NCI-H1417 treated with DMSO at 0.1 percent for 48 hours (cell line): ENCODE measurements at places on chromosomes 3 and 15.

GRCh38 chr3:81778678-81779182 lies 17.3 kb upstream of the GBE1 start:
- DNase-seq: no peak

DNA sequence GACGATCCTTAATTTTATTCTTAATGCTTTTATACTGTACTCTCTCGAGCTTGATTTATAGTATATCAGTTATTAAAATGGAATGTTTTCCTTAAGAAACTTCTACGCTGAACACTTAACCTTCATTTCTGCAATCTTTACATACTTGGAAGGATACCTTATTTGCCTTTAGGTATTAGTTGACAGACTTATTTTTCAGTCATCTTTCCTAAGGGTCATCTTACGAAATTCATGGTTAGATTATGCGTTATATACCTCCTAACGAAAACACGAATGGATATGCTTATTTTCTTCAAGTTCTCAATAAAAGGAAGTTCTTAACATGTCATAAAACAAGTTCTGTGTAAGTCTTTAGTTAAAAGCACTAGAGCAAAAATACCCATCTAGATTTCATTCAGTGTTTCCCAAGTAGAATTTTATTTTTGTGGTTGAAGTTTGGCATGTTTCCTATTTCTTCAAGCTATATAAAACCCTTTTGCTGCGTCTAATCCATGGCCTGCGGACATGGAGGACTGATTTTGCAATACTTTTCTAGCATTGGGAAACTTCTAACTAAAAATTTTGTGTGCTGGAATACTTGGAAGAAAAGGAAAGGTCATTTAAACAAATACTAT lies 231.3 kb downstream of the TP63 start:
- no peak for DNase-seq

DNA sequence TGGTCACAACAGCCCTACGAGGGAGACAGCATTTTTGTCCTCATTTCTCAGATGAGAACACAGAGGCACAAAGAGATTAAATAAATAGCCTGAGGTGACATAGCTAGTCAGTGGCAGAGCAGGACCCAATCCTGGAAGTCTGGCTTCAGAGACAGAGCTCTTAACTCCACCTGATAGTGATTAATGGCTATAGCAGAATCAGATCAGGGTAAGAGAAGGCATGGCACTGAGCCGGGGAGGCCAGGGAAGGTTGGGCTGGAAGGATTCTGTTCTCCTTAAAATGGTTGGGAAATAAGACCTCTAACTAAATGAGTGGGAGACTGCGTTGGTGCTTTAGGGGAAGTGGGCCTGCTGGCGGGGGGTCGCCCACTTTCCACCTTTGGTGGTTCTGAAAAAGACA lies 104.5 kb downstream of the VGLL4 start:
- DNase-seq: no peak

DNA sequence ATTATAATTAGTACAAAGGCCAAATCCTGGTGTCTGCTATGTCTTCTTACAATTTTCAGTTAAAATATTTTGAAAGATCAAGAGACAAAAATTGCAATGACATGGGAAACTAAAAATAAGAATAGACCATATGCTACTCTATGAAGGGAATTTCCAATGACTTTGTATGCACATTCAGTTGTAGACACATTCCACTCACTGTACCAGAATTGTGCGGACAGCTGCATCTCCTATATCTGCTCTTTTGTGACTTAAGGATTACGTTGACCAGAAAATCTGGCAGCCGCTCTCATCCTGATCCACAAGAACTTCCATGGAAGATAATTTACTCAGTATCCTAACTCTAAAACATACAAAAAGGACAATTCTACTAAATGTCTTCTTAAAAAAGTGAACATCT lies 493.9 kb upstream of the KCNMB2 start:
- no peak for DNase-seq

DNA sequence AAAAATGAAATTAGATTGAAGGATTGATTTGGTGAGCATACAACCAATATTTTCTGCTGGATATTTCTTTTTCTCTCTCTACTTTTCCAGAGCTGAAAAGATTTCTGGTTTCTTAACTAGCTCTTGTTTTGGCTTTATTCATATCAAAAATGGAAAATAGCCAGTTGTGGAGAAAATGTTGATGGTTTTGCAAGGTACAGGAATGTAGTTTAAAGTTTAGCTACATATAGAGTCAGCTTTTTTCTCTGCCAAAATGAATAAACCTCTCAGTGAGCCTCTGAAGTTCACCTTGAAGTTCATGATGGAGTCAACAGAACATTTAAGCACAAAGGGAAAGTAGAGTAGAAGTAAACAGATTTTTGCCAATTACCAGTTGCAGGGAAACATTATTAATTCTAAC lies 720.5 kb upstream of the ALCAM start:
- no peak for DNase-seq

GRCh38 chr3:56691165-56692000 lies 8.3 kb upstream of the TASOR start:
- DNase-seq: no peak

- no peak for DNase-seq
Measured at GRCh38 chr3:129622933-129623332, 16.5 kb upstream of the PLXND1 start.

- DNase-seq: peak; percentile 48
Measured at GRCh38 chr15:82263350-82263749, 732 bp downstream of the SAXO2 start.

DNA sequence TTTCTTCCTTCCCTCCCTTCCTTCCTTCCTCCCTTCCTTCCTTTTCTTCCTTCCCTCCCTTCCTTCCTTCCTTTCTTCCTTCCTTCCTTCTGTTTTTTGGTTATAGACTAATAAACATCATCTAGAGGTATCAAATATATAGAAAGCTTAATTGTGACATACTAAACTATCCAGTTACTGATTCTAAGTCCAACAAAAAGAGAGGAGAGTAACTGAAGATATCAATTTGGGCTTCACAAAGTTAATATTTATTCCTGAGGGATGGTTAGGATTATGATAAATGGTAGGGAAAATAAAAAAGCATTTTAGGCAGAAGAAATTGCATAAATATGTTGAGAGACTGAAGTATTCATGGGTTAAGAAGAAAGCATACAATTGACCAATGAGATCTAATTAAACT lies 7.8 kb upstream of the CLDN16 start:
- DNase-seq: no peak

DNA sequence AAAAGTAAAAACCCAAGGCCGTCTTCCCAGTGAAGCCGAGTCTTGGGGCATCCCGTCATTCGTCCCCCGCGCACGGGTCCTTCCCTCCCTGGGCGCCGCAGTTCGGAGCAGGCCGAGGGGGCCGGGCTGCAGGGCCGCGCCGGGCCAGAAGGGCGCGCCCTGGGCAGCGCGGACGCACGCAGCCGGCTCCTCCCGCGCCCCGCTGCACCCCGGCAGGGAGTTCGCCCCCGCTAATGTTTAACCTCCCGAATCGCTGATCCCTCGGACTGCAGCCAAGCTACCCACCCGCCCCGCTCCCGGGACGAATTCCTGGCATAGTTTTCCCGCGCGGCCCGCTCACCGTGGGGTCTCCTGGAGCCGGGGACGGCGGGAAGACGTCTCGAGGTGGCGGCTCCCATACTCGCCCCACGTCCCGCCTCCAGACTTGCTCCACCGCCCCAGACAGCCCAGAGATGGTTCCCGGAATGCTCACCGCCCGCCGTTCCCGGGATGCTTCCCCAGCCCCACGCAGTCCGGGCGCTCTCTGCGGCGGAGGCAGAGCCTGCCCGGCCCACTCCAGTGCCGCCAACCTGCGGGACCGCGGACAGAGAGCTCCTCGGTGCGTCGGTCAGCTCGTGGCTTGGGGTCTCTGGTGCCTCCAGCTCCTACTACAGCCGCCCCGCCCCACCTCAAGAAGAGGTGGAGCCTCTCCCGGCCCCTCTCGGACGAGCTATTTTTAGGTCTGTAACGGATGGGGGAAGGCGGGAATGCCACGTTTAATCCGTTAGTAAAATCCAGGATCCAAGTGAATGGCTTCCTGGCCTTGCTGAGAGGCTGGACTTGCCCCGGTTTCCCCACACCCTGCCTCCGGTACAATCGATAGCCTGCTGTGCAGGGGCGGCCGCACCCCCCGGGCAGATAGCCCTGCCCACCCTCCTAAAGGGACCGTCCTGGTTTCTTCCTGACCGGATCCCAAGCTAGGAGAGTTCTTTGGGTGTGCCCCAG lies at the start of gene DZIP1L:
Gene DZIP1L (minus strand): TSS at position 621 of the 984 bp plus-strand sequence. CDS start 11,637 bp downstream, outside the sequence.
- no peak for DNase-seq

GRCh38 chr3:72694398-72694797 lies 153.8 kb downstream of the SHQ1 start:
- no peak for DNase-seq

DNA sequence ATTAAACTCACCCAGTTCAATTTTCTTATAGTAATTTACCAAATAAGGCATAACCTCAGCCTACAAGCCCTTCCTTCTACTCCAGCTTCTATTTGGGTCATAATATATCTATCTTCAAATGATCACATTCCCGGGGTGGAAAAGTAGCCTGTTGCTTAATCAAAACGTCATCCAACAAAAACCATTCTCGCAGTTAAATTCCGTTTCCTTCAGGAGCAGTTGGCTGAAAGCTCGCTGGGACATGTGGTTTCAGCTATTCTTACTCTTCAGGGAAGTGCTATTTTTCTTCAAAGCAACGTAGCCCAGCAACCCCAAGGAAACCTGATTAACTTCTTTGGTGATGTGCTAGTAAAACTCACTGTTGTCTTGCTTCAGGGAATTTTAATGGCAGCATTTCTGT lies 59.6 kb downstream of the MAGI1 start:
- no peak for DNase-seq

DNA sequence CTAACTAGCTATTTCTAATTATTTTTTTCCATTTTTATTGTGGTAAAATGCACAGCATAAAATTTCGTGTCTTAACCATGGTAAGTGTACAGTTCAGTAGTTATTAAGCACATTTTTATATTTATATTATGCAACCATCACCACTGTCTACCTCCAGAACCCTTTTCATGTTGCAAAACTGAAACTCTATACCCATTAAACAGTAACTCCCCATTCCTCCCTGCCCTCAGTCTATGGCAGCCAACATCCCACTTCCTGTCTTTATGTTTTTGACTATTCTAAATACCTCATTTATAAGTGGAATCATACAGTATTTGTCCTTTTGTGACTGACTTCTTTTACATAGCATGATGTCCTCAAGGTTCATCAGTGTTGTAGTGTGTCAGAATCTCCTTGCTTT lies 25.5 kb downstream of the SLC35A5 start:
- DNase-seq: no peak

DNA sequence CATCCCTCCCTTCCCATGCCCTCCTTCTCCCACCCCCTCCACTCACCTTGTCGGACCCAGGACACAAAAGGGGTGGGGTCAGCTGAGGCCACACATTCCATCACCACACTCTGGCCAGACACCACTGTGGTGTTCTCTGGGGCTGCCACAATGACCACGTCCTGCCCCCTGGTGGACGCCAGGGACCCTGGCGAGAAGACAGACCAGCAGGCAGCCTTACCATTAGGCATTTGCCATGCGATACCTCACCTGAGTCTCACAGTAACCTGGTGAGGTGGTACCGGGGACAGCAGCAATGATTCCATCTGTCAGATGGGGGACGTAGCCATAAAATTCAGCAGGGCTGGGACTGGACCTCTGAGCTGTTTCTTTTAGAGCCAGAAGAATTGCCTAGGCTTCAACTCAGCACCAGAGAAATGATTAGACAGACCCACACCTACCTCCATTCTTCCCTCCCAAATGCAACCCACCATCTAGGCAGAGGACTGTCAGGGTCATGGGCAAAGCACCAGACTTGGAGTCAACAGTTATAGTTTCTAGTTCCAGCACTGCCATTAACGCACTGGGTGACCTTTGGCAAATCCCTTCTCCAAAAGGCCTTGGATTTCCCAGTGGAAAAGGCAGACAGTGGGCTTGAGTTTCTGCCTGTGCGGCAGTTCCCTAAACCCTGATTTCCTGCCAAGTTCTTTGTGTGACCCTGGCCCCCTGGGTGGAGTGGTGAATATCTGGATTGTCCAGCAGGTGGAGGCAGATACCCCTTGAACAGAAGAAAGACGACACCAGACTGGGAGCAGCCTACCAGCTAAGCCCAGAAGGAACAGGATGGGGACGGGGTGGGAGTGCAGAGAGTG lies 21.8 kb downstream of the IGDCC4 start:
- DNase-seq: peak; percentile 19

DNA sequence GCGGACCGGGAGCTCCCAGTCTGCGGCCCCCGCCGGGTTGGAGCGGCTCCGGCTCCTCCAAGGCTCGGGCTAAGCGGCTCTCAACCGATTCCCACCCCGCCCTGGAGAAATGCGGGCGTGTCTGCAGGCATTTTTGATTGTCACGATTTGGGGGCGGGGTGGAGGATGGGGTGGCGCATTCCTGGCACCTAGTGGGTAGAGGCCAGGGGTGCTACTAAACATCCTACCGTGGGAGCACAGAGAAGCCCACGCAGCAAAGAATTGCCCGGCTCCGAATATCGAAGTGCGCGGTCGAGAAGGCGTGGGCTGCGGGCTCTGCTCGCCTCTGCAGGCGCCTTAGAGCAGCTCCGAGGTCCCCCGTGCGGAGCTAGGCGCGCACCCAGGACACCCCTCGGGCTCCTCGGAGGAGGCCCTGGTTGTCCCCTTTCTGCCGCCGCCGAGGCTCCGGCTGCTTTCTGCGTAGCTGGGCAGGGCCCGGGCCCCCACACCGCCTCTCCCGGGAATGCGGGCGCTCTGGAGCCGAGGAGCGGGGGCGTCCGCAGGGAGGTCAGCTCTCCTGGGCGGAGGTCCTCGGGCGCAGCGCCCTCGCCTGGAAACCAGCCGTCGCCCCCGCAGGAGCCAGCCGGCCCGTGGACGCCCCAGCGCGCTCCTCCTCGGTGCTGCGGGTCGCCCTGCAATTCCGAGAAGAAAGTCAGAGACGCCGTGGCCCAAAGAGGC lies 16.5 kb upstream of the LAMP3 start:
- DNase-seq: no peak

DNA sequence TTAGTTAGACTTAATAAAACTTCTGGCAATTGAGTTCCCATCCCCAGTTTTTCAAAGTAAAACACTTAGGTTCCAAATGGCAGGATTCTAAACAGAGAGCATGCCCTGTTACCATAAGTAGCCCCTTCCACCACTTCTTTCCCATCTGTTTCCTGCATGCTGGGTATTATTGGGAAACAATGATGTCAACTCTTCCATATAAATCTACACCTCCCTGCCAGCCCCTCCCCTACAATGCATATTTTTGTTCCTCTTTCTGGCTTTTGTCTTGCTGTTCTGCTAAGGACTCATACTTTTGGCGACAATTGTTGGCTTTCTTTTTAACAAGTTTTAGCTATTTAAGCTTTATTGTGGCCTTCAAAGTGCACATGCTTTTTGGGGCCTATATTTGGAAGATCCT lies 11.1 kb downstream of the ARHGAP31 start:
- no peak for DNase-seq

DNA sequence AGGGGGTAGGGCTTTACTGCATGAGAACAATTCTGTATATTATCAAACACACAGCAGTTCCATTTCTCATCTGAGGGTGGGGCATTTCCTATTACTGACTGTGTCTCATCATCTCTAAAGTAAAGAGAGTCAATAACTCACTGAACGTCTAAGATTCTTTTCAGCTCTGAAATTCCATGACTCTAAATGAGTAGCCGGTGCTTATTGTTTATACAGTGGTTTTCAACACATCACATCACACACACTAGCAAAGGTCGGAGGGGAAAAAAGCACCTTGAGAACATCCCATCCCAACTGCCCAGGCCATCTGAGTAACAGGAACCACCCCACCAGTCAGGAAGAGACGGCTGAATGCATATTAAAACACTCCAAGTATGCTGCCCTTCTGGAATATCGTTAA lies 196.0 kb downstream of the SUCLG2 start:
- DNase-seq: no peak

GRCh38 chr15:53681056-53681455 lies 78.4 kb downstream of the WDR72 start:
- DNase-seq: no peak

- DNase-seq: no peak
Measured at GRCh38 chr15:40978141-40978540, 24.9 kb downstream of the CHAC1 start.
